ENCODE measurements at places on chromosomes 16 and 17.

DNA sequence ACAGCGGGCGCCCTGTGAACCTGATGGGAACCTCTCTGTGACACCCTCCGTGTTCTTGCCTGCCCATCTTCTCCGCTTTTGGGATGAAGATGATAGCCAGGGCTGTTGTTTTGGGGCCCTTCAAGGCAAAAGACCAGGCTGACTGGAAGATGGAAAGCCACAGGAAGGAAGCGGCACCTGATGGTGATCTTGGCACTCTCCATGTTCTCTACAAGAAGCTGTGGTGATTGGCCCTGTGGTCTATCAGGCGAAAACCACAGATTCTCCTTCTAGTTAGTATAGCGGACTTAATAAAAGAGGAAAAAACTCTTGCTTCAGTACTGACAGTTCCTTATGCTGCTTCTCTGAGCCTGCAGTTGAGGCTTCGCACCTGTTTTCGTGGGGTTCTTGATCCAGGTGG is 10.5 kb downstream of the CDK5RAP3 start:
- no peak for DNase-seq

- DNase-seq, result no peak
Observed at GRCh38 chr16:50269769-50270509, 3.6 kb downstream of the ADCY7 start.

DNA sequence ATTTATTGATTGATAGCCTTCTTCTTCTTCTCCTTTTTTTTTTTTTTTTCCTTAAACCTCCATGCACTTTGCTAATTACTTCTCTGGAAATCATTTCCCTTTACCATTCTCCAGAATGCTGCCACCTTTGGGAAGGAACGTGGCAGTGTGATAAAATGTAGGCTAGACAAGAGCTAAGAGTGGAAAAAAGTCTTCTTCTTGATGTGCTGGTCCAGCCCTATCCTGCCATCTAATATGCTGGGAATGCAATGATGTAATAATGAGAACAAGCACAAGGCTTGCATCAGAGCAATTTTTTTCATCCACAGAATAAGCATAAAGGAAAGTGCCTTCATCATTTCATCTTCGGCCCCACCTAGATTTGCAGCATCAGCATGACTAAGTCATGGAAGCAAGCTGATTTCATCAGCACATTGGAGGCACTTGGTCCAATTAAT is 128.7 kb upstream of the ZFHX3 start:
- no peak for DNase-seq

DNA sequence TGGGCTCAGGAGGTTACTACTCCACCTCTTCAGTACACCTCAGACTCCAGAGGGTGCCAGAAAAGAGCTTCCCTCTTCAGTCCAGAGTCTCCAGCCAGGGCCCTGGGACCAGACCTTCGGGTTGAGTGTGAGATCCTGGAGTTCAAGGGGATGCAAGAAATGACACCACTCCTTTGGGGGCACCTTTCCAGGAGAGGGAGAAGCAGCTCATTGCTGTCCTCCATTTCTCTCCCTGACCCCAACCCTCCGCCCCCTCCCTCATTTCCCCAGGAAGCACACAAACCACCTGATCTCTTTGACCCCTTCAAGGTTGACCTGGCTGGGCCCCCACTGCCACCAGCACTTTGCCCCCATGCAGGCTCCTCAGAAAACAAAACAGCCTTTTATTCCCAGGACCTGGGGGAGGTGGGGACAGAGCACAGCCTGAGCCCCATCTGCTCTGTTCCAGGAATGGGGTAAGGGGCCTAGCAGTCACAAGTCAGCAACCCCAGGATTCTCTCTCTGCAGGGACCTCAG is 21.4 kb downstream of the CDH5 start:
- DNase-seq, result no peak

DNA sequence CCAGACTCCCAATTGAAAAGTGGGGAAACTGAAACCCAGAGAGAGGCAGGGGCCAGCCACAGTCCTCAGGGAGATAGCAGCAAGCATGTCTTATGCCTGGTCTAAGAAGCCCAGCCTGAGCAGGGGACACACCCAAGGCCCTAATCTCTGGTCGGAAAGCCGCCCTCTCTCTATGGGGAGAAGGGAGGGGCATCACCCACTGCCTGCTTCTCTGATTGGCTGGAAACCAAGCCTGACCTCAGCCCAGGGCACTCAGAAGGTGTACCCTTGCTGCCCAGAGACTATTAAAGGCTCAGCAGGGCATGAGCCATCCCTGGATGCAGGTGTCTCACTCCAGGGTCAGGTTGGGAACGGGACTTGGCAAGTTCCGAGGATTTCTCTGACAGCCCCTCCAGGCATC is 5.7 kb upstream of the KRT13 start:
- DNase-seq, result no peak

GRCh38 chr16:71472051-71472450 is 10.0 kb upstream of the ZNF23 start:
- no peak for DNase-seq

GRCh38 chr17:56917559-56918296 is 3.9 kb upstream of the TRIM25 start:
- no peak for DNase-seq

DNA sequence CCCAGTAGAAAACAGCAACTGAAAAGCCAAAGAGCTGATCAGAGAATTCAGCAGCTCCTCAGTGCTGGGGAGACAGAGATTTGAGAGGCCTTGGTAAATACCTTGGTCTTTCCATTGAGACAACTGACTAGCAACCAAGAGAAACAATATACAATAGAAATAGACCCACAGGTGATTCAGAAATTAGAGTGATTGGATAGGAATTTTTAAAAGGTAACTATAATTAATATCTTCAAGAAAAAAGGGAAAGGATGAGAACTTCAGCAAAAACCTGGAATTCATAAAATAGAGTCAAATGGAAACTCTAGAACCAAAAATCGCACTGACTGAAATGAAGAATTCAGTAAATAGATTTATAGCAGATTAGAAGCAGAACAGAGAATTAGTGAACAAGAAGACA is 32.5 kb upstream of the ITGAX start:
- no peak for DNase-seq

DNA sequence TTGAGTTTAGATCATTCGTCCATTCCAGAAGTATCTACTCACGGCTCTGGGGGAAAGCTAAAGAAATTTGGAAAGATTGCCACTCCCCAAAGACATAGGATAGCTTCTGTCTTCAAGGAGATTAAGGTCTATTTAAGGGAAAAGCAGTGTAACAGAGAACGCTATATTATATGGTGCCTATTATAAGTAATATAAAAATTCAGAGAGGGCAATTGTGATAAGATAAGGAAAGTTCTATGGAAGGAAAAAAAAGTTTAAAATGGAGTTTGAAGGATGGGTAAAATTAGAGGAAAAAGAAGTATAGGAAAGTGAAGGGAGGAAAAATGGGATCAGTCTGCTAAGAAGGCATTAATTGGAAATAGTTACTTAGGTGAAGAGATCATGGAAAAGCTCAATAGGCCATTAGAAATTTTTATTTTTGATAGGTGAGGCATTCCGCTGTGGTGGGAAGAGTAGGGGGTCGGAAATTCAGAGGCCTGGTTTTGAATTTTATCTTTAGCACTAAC is 690 bp upstream of the CDC27 start:
- no peak for DNase-seq

DNA sequence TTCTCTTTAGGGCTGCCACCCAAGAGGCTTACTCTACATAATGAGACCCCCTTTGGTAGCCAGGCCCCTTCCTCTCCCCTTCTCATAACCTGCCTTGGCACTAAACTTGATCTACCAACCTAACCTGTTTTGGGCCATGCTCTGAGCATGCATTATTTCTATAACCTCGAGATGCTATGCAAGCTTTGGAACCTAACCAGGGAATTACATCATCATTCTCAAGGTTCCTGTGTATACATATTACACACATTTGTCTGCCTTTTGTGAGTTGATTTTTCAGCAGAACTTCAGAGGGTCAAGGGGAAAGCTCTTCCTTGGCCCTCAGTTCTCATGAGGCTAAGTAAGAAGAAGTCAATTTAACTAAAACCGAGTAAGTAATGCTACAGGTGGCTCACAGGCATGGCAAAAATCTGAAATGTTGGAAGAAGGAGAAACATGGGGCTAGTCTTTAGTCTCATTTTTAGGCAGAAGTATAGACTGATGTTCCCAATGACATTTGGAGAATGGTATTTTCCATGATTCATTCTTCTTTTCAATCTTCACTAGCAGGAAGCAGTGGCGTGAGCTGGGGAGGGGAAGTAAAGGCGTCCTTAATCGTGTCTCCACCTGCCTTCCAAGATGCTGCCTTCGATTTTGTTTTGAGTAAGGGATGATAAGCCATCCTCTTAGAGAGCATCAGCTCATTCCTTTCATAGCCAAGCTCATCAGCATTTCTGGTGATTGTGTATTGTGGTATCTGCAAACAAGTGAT is 308.4 kb downstream of the ABCC12 start:
- DNase-seq, result no peak

DNA sequence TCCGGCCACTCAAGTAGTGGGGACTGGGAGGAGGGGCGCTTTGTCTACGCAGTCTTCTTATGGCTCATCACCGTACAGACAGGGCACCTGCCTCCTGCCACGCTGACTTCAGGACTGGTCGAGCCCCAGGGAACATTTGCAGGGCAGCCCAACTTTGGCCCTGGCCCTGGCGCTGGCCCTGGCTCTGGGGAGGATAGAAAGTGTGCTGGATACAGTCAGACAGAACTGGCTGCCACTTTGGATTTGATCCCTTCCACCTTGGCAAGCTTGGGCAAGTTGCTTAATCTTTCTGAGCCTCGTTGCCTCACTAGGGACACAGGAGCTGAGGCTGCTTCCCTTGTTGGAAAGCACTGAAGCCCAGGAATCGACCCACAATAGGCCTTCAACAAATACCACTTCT is 13.6 kb downstream of the LGALS9 start:
- DNase-seq, result no peak

DNA sequence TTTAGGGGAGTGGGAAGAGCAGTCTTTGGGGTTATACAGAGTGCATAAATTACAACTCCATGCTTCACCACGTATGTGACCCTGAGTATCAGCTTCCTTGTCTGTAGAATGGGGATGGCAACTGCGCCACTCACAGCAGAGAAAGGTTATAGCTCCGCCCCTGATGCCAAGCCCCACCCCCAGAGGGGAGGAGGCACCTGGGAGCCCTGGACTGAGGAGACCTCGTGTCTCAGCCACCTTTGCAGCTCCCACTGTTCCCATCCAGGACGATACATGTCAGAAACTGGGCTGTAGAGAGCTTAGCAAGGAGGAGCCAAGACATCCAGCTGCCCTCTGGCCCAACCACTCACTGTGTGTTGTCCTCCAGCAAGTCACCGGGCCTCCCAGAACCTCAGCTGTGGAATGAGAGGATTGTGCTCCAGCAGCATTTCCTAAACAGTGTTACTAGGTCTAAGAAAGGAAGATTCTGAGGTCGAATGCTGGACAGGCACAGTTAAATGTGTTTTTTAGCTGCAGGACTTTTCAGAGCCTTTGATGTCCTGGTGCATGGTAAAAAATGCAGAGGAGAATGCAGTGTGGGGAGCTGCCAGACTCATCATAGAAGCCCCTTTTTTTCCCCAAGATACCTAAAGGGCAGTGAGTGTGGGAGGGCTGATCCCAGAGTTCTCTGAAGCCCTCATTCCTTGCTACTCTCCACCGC is 49.4 kb downstream of the BEAN1 start:
- peak; percentile 19 for DNase-seq

- no peak for DNase-seq
Observed at GRCh38 chr17:44417553-44417952, 28.1 kb upstream of the ITGA2B start.

DNA sequence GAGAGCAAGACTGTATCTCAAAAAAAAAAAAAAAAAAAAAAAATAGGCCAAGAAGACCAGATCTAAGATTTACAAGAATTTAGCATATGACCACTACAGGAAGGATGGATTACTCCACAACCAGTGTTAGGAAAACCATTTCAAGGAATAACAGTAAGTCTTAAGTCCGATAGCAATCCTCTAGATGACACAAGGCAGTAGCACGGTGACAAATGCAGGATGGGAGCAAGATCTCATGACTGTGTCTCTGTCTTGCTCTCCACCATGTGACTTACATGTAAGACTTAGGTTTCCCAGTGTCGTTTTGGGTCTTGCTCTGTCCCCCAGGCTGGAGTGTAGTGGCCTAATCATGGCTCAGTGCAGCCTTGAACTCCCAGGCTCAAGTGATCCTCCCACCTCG is 27.8 kb downstream of the C16orf96 start:
- no peak for DNase-seq

DNA sequence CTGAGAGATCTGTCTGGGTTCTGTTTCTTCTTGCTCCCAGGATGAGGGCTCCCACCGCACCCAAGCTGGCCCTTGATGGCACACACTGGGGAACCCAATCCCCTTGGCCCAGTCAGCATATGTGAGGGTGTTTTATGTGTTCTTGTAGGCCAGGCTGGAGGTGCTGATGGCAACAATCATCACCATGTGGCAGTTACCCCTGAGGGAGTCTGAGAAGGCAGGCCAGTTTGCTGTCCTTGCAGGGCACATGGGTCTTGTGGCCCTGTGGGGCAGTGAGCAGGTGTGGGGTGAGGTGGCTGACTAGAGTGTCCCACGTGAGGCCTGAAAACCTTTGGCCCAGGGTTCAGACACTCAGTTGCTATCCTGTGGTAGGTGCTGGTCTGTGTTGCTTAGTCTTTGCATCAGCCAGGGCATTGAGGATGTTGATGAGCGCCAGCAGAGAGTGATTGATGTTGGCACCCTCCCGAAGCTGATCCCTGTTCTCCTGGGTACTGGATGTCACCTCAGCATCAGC is 2183.0 kb downstream of the TP53TG3F start:
- DNase-seq, result no peak

Measured in stimulated activated CD4-positive, alpha-beta T cell treated with anti-CD3 and anti-CD28 coated beads, TNF-alpha, amount 100 ng/mL, for 48 hours (primary cell).